CD8-positive, alpha-beta memory T cell (primary cell): ENCODE measurements at places on chromosomes 3 and 15. TPM values are rescaled to one million over a fixed set of nuclear protein-coding genes. Genes with fewer than 3 reads are reported as not detected.

HCN4 gene
- 0.02 TPM for total RNA-seq

PLA2G4E gene
- not detected for total RNA-seq

THPO gene
- not detected for total RNA-seq

SRGAP3 gene
- total RNA-seq, result 0.84 TPM

STRIT1 gene
- total RNA-seq, result not detected

GPR176 gene
- total RNA-seq, result not detected

CCDC39 gene
- total RNA-seq, result not detected

CAMKV gene
- 0.77 TPM for total RNA-seq

QARS1 gene
- 233 TPM for total RNA-seq

TMEM40 gene
- total RNA-seq, result not detected

PLSCR4 gene
- total RNA-seq, result not detected

ADCY5 gene
- total RNA-seq, result 0.16 TPM

GPR156 gene
- total RNA-seq, result 0.04 TPM

GRCh38 chr3:155859859-155860258, 5.6 kb upstream of the SLC33A1 start:
- H3K36me3 ChIP-seq, result no peaks in the 10 kb centered on the region
- H3K27ac ChIP-seq, result no peak overlapping the region
- no peaks in the 10 kb centered on the region for H3K27me3 ChIP-seq

DNA sequence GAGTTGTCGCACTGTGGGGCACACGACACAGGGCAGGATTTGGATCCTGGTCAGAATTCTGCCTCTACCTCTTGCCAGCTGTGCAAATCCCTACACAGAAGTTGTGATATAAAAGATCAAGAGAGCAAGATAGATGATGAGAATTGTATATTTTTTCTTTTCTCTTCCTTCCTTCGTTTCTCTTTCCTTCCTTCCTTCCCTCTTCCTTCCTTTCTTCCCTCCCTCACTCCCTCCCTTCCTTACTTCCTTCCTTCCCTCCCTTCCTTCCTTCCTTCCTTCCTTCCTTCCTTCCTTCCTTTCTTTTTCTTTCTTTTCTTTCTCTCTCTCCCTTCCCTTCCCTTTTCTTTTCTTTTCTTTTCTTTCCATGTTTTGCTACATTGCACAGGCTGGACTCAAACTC, 12.0 kb upstream of the AHSG start:
- no peak overlapping the region for H3K4me3 ChIP-seq
- no peak for DNase-seq
- H3K4me1 ChIP-seq, result no peaks in the 10 kb centered on the region
- H3K36me3 ChIP-seq, result no peaks in the 10 kb centered on the region
- no peaks in the 10 kb centered on the region for H3K27me3 ChIP-seq

DNA sequence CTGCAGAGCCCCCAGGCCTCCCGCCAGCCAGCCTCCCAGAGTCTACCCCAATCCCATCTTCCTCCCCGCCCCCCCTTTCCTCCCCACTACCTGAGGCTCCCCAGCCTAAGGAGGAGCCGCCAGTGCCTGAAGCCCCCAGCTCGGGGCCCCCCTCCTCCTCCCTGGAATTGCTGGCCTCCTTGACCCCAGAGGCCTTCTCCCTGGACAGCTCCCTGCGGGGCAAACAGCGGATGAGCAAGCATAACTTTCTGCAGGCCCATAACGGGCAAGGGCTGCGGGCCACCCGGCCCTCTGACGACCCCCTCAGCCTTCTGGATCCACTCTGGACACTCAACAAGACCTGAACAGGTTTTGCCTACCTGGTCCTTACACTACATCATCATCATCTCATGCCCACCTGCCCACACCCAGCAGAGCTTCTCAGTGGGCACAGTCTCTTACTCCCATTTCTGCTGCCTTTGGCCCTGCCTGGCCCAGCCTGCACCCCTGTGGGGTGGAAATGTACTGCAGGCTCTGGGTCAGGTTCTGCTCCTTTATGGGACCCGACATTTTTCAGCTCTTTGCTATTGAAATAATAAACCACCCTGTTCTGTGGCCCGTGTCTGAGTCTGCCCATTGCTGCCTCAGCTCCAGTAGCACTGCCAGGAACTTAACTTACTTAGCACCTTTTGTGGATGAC, 32.2 kb downstream of the PTPN23 start:
- peaks cover 35% of the 10 kb centered on the region for H3K36me3 ChIP-seq
- no peaks in the 10 kb centered on the region for H3K27me3 ChIP-seq
- no peak overlapping the region for H3K27ac ChIP-seq
- H3K4me3 ChIP-seq, result no peak overlapping the region
- no peaks in the 10 kb centered on the region for H3K4me1 ChIP-seq
- DNase-seq, result no peak

- no peaks in the 10 kb centered on the region for H3K4me1 ChIP-seq
- H3K27ac ChIP-seq, result no peak overlapping the region
- no peak overlapping the region for H3K4me3 ChIP-seq
- H3K36me3 ChIP-seq, result no peaks in the 10 kb centered on the region
- no peak for DNase-seq
These were observed 671.7 kb upstream of the ROBO1 start for GRCh38 chr3:80439490-80439889.

DNA sequence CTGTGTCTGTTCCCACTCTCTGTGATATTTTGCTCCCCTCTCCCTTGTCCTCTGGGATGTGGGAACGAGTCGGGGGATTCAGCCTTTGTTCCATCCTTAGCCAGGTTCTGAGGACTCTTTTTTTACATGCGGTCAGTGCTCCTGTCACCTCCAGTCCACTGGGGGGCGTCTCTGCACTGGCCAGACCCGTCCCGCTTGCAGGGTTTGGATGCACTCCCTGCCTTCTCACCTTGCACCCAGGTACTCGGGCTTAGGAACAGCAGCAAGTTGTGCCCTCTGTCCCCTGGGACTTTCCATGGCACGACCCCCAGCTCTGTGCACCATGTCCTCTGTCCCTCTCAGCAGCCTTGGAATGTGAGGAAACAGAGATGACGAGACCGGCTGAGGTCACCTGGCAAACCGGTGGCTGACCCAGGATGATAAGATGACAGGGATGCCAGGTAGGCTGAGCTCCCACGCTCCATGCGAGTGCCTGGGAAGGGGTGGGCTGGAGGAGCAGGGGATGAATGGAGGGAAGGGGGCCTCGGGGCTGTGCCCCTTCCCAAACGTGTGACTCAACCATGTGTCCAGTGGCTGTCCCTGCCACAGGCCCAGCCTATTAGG, 27.3 kb upstream of the FGD5 start:
- no peak overlapping the region for H3K4me3 ChIP-seq
- DNase-seq, result no peak
- no peak overlapping the region for H3K27ac ChIP-seq

GRCh38 chr3:73768524-73769308, 144.0 kb upstream of the PDZRN3 start:
- H3K4me3 ChIP-seq, result no peak overlapping the region
- H3K4me1 ChIP-seq, result no peaks in the 10 kb centered on the region
- H3K27ac ChIP-seq, result no peak overlapping the region
- DNase-seq, result no peak
- H3K27me3 ChIP-seq, result no peaks in the 10 kb centered on the region
- no peaks in the 10 kb centered on the region for H3K36me3 ChIP-seq

GRCh38 chr3:106758459-106758858, 618.8 kb upstream of the CCDC54 start:
- no peak overlapping the region for H3K4me3 ChIP-seq
- no peak for DNase-seq
- no peaks in the 10 kb centered on the region for H3K36me3 ChIP-seq
- no peaks in the 10 kb centered on the region for H3K4me1 ChIP-seq
- no peaks in the 10 kb centered on the region for H3K27me3 ChIP-seq

DNA sequence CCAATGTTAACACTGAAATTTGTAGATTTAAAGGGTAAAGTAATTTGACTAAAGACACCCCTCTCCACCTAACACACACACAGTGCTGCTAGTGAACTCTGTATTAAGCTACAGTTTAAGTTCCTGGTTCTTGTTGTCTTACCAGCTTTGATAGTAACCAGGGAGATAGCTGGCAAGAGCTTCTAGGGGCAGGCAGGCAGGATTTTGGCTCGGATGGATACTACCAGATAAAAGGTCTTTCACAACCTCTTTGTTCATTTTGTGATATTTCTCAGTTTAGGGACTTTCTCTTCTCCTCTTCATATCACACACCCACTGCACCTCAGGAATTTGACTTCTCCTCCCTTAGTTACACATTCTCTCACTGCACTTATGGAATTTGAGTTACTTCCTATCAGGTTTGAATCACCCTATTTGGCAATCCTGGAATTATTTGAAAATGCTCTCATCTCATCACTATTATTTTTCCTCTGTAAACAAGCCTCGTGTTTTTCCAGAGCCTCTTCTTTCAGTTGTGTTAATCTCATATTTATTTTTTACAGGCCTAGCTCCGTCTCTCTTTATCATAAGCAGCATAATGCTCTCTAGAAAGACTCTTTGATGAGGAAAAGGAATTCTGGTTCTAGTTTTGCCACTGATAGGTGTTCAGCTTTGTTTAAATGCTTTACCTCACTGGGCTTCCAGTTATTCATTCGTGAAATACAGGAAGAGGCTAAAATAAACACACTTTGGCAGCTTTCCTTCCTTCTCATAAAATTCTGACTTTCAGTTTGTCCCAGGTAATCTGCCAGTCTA, 23.0 kb upstream of the CLDN1 start:
- H3K27ac ChIP-seq, result no peak overlapping the region
- H3K36me3 ChIP-seq, result no peaks in the 10 kb centered on the region
- no peaks in the 10 kb centered on the region for H3K27me3 ChIP-seq
- no peak overlapping the region for H3K4me3 ChIP-seq

DNA sequence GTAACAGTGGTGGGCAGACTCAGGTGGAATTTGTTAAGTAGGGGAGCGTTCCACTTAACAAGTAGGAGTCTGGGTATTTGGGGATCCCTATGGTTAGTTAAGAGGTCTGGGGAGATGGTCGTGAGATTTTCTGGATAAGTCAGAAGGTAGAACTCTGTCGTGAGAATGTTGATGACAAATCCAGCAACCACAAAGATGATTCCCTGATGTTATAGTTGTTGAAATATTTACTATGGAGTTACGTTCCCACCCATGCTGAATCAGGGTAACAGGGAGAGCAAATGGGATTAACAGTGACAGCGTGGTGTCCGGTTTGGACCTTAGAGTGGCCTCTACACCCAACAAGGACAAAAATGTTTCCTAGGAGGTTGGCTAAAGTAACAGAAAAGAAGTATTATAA, 110.8 kb downstream of the MFSD1 start:
- no peak for DNase-seq
- H3K4me3 ChIP-seq, result no peak overlapping the region
- no peaks in the 10 kb centered on the region for H3K27me3 ChIP-seq
- no peaks in the 10 kb centered on the region for H3K36me3 ChIP-seq
- no peaks in the 10 kb centered on the region for H3K4me1 ChIP-seq

- H3K36me3 ChIP-seq, result no peaks in the 10 kb centered on the region
- no peak overlapping the region for H3K27ac ChIP-seq
- no peaks in the 10 kb centered on the region for H3K27me3 ChIP-seq
- peaks cover 4% of the 10 kb centered on the region for H3K4me1 ChIP-seq
- H3K4me3 ChIP-seq, result no peak overlapping the region
These were observed 6.8 kb downstream of the ARHGAP31 start for GRCh38 chr3:119300991-119301391.

DNA sequence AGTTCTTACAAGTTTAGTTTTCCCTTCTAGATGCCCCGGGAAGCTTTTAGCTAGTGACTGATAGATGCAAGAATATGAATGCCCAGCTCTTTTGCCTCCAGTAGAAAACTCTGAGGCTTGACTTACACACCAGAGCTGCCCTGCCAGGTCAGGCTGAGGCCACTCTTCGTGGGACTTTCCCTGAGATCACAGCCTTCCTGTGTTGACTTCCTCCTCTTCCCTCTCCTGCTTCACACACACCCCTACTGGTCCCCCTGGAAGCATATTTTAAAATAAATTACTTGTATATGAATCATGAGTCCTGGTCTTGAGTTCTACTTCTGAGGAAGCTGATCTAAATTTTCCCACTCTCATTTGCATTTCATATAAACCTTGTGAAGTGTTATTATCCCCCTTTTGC, 413.7 kb downstream of the PDCD6IP start:
- DNase-seq, result no peak
- no peaks in the 10 kb centered on the region for H3K36me3 ChIP-seq
- no peak overlapping the region for H3K27ac ChIP-seq
- H3K4me3 ChIP-seq, result no peak overlapping the region

- H3K27ac ChIP-seq, result no peak overlapping the region
- no peaks in the 10 kb centered on the region for H3K4me1 ChIP-seq
- no peak overlapping the region for H3K4me3 ChIP-seq
These were observed 34.2 kb downstream of the MYZAP start for GRCh38 chr15:57625703-57626448.

GRCh38 chr3:72270072-72270681, 485.2 kb upstream of the PROK2 start:
- H3K27me3 ChIP-seq, result no peaks in the 10 kb centered on the region
- H3K4me1 ChIP-seq, result peaks cover 39% of the 10 kb centered on the region
- H3K27ac ChIP-seq, result peak overlapping the region; percentile 38
- DNase-seq, result no peak
- no peaks in the 10 kb centered on the region for H3K36me3 ChIP-seq
- H3K4me3 ChIP-seq, result no peak overlapping the region

GRCh38 chr3:127560051-127560787, 30.3 kb downstream of the TPRA1 start:
- no peaks in the 10 kb centered on the region for H3K4me1 ChIP-seq
- H3K36me3 ChIP-seq, result no peaks in the 10 kb centered on the region
- H3K27me3 ChIP-seq, result no peaks in the 10 kb centered on the region
- no peak overlapping the region for H3K4me3 ChIP-seq
- H3K27ac ChIP-seq, result no peak overlapping the region

DNA sequence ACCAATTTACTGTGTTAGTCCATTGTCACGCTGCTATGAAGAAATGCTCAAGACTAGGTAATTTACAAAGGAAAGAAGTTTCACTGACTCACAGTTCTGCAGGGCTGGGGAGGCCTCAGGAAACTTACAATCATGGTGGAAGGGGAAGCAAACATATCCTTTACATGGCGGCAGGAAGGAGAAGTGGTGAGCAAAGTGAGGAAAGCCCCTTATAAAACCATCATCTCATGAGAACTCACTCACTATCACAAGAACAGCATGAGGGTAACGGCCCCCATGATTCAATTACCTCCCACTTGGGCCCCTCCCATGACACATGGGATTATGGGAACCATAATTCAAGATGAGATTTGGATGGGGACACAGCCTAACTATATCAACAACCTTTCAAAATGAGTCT, 20.2 kb downstream of the USF3 start:
- no peak overlapping the region for H3K27ac ChIP-seq
- no peak for DNase-seq
- H3K27me3 ChIP-seq, result no peaks in the 10 kb centered on the region
- H3K4me1 ChIP-seq, result no peaks in the 10 kb centered on the region
- no peak overlapping the region for H3K4me3 ChIP-seq

DNA sequence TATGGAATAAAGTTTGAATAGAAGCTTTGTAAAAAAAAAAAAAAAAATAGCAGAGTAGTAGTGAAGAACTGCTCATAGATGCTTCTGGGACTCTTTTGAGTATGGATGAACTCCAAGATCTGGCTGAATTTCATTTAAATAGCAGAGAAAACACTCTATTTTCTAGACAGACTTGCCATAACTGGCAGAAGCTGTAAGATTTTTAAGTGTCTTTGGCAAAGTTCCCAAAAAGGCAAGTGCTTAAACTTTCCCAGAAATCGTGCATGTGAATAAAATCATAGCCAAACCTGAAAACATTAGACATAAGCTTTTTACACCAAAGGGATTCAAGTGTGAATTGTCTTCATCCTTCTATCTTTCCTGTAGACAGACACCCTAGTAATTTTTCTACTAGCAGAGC, 110.3 kb upstream of the MITF start:
- no peak overlapping the region for H3K4me3 ChIP-seq
- no peaks in the 10 kb centered on the region for H3K4me1 ChIP-seq
- H3K36me3 ChIP-seq, result no peaks in the 10 kb centered on the region
- no peak for DNase-seq
- H3K27ac ChIP-seq, result no peak overlapping the region
- H3K27me3 ChIP-seq, result no peaks in the 10 kb centered on the region

- no peak overlapping the region for H3K27ac ChIP-seq
- no peak for DNase-seq
- H3K27me3 ChIP-seq, result no peaks in the 10 kb centered on the region
- no peak overlapping the region for H3K4me3 ChIP-seq
- H3K4me1 ChIP-seq, result no peaks in the 10 kb centered on the region
- no peaks in the 10 kb centered on the region for H3K36me3 ChIP-seq
These were observed 73.7 kb upstream of the WDR72 start for GRCh38 chr15:53833134-53833624.
